T-helper 2 cell treated with Interferon-gamma antibody and Interleukin-4, amounts not matched to agents 5 μg/mL and 100 μg/mL, for 36 hours (primary cell): ENCODE measurements at places on chromosomes 7 and 10.

DNA sequence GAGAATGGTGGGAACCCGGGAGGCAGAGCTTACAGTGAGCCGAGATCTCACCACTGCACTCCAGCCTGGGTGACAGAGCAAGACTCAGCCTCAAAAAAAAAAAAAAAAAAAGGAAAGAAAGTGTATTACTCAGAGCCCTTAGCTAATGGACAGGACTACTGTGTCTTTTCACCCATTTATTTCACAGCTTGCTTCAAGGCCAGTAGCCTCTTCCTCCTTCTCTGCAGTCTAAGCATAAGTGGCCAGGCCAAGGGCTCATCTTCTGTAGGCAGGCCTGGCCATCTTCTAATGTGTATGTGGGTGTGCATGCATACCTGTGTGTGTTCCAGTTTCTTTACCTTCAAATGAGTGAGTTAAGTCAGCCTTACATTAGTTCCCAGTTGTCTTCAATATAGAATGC lies 94.8 kb upstream of the GDF10 start:
- no peak for DNase-seq
- H3K27me3 ChIP-seq = no peaks in the 10 kb centered on the region
- peaks cover 32% of the 10 kb centered on the region for H3K4me1 ChIP-seq
- H3K27ac ChIP-seq = no peak overlapping the region
- no peak overlapping the region for H3K4me3 ChIP-seq
- peaks cover 2% of the 10 kb centered on the region for H3K36me3 ChIP-seq

GRCh38 chr10:44704616-44705015 lies 206.5 kb upstream of the TMEM72 start:
- H3K4me1 ChIP-seq = no peaks in the 10 kb centered on the region
- DNase-seq = no peak
- no peak overlapping the region for H3K4me3 ChIP-seq
- H3K27me3 ChIP-seq = no peaks in the 10 kb centered on the region

DNA sequence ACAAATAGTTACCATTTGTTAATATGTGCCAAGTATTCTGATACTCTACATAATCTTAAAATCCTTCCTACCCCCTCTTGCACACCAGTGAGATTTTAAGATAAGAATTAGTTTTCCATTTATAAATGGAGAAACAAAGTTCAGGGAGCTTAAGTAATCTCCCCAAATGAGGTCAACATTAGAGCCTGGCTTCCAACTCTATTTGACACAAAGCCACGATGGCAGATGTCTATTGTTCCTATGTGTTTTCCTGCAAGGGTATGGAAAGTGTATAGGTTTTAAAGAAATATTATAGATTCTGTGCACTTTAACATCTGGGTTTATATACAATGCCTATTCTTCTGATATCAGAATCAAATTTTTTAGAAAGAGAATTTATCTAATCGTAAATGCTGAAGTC lies 143.9 kb upstream of the SEMA3C start:
- H3K27ac ChIP-seq = no peak overlapping the region
- H3K4me3 ChIP-seq = no peak overlapping the region
- no peaks in the 10 kb centered on the region for H3K36me3 ChIP-seq
- no peak for DNase-seq

GRCh38 chr10:80154978-80155695 lies 22.6 kb downstream of the PLAC9 start:
- peaks cover 11% of the 10 kb centered on the region for H3K4me1 ChIP-seq
- H3K27ac ChIP-seq = no peak overlapping the region
- no peaks in the 10 kb centered on the region for H3K27me3 ChIP-seq

- no peaks in the 10 kb centered on the region for H3K4me1 ChIP-seq
- H3K36me3 ChIP-seq = no peaks in the 10 kb centered on the region
- DNase-seq = no peak
- no peak overlapping the region for H3K27ac ChIP-seq
- no peak overlapping the region for H3K4me3 ChIP-seq
Observed at GRCh38 chr7:128268233-128268632, 27.2 kb downstream of the LEP start.

GRCh38 chr7:141563956-141564623 lies 12.9 kb downstream of the AGK start:
- peak; percentile 65 for DNase-seq
- H3K4me1 ChIP-seq = peaks cover 43% of the 10 kb centered on the region
- peaks cover 81% of the 10 kb centered on the region for H3K36me3 ChIP-seq

GRCh38 chr7:16634271-16634738 lies 11.2 kb downstream of the ANKMY2 start:
- no peaks in the 10 kb centered on the region for H3K27me3 ChIP-seq
- no peak overlapping the region for H3K27ac ChIP-seq
- H3K4me3 ChIP-seq = no peak overlapping the region

GRCh38 chr7:50304129-50304910 lies at the start of gene IKZF1:
TSS of gene IKZF1 (plus strand) at chr7:50304716. CDS start at chr7:50319062, 14,346 bp downstream.
- H3K27me3 ChIP-seq = peaks cover 1% of the 10 kb centered on the region
- H3K36me3 ChIP-seq = peaks cover 49% of the 10 kb centered on the region
- H3K27ac ChIP-seq = peak within 1 kb of the TSS; percentile 97
- peaks cover 31% of the 10 kb centered on the region for H3K4me1 ChIP-seq

- no peak overlapping the region for H3K4me3 ChIP-seq
- peaks cover 2% of the 10 kb centered on the region for H3K27me3 ChIP-seq
- H3K4me1 ChIP-seq = no peaks in the 10 kb centered on the region
Observed at GRCh38 chr7:38703093-38703492, 71.9 kb upstream of the AMPH start.

DNA sequence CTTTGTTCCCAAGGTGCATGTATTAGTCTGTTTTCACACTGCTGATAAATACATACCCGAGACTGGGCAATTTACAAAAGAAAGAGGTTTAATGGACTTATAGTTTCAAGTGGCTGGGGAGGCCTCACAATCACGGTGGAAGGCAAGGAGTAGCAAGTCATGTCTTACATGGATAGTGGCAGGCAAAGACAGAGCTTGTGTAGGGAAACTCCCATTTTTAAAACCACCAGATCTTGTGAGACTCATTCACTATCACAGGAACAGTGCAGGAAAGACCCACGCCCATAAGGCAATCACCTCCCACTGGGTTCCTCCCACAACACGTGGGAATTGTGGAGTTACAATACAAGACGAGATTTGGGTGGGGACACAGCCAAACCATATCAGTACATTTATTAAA lies 92.9 kb downstream of the PPP1R3C start:
- H3K4me1 ChIP-seq = no peaks in the 10 kb centered on the region
- no peak overlapping the region for H3K27ac ChIP-seq
- DNase-seq = no peak
- H3K36me3 ChIP-seq = no peaks in the 10 kb centered on the region
- H3K4me3 ChIP-seq = no peak overlapping the region

- H3K4me3 ChIP-seq = no peak overlapping the region
- no peaks in the 10 kb centered on the region for H3K27me3 ChIP-seq
- DNase-seq = no peak
- H3K36me3 ChIP-seq = no peaks in the 10 kb centered on the region
Observed at GRCh38 chr10:97683556-97684367, 3.3 kb downstream of the AVPI1 start.

- H3K27me3 ChIP-seq = no peaks in the 10 kb centered on the region
- H3K4me1 ChIP-seq = no peaks in the 10 kb centered on the region
- H3K4me3 ChIP-seq = no peak overlapping the region
Observed at GRCh38 chr7:157814931-157815705, 478.3 kb downstream of the DNAJB6 start.
